ENCODE measurements at places on chromosomes 3 and 15.

DNA sequence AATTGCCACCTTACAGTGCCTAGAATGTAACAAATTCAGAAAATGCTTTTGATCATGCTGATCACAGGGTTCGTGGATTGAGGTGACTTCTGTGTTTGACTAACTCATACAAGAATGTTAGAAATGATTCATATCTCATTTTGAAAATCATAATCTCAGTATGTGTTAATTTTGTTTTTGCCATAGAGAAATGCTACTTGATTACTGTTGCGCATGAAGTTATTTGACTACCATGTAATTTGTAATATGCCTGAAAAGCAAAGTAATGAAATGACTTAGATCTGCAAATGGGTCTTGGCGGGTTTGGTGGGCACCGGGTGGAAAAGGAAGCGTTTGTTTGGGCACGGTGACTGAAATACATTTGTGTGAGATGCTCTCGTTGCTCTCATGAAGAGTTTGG, 173.6 kb upstream of the BHLHE40 start:
- DNase-seq: no peak

GRCh38 chr3:65776081-65776480, 262.6 kb downstream of the MAGI1 start:
- no peak for DNase-seq

DNA sequence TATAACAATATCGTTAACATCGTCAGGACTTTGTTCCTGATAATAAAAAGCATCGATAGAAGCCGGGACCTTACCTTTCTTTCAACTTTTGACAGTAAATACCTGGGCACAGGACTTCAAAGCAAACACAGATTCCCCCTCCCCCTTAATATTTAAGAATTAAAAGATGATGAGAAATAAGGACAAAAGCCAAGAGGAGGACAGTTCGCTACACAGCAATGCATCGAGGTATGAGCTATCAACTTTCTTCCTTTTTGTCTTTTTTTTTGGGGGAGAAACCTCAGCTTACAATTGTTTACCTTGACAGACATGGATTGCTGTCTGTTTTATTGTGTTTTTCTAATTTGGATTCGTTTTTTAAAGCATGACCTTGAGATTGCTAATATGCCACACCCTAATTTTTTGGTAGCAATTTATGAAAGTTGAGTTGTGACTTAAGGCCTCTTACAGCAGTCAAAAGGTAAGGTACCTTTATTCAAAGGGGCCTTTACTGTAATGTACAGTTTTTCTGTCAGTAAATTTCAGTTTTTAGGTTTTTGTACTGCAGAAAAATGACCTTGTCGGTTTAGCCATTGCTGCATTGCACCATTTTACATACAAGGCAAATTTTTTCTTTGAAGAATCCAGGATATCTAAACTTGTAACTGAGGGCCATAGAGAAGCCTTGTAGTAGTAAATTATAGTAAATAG, 1.1 kb downstream of the CHD2 start:
- DNase-seq: peak; percentile 48

GRCh38 chr3:156772588-156773206, 53.5 kb upstream of the LEKR1 start:
- DNase-seq: no peak

DNA sequence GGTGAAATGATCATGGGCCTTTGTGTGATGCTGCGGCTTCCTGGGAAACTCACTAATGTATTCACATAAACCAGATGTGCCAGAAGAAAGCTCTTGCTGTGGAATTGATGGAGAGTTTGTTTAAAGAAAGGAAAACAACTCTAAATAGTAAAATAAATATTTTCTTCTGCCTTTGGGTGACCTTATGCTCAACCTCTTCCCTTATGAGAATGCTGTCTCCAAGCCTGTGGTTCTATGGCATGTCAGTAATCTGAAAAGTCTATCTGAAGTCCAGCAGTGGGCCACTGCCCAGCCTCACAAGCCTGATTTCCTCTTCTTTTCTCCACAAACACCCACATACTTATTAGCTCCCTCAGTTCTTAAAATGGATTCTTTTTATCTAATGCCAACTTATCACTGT, 49.9 kb upstream of the PHLDB2 start:
- no peak for DNase-seq

GRCh38 chr3:108602935-108603294, 13.4 kb downstream of the DZIP3 start:
- no peak for DNase-seq

DNA sequence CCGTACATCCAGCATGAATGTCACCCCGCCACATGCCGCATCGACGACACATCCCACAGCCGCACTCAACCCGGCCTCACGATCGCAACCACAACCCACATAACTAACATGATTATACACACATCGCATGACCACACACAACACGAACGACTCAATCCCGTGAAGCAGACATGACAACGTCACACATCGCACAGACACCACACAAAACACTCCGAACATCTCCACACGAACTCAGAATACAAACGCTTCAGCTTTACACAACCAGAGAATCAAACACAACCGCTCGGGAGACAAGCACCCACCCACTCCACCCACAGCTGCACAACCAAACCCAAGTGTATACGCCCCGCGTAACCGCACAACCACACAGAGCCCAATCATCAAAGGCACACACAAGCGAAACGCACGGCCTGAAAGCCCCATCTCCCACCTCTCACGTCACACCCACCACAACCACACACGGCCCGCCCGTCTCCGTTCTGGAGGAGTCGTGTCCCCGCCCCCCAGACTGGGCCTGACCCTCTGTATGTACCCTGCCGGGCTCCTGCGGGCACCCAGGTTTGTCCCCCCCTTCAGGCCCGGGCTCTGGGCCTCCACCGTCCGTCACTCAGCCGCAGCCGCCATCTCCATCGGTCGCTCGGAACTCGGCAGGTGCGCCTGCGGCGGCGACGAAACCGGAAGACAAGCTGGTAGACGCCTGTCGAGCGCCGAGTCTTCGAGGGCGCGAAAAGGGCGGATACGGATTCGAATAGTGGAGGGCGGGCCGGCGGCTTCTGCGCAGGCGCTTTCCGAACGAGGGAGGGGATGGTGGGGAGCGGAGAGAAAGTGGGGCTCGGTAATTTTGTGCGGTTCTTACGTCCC, at the start of gene RBSN:
RBSN (minus strand) TSS at position 646 of the 861 bp plus-strand sequence. CDS start 3,028 bp downstream, outside the sequence.
- DNase-seq: peak; percentile 96

GRCh38 chr3:72274493-72275330, 489.8 kb upstream of the PROK2 start:
- peak; percentile 42 for DNase-seq

GRCh38 chr3:160929595-160929994, 173.6 kb downstream of the PPM1L start:
- DNase-seq: no peak

- no peak for DNase-seq
Measured at GRCh38 chr3:55659701-55660100, 172.6 kb upstream of the WNT5A start.

GRCh38 chr15:88647351-88648105, 8.7 kb downstream of the ISG20 start:
- DNase-seq: no peak

GRCh38 chr3:120648290-120648689, 33.7 kb downstream of the HGD start:
- DNase-seq: no peak

- no peak for DNase-seq
Measured at GRCh38 chr15:40693904-40694687, 878 bp upstream of the RAD51 start.

- no peak for DNase-seq
Measured at GRCh38 chr3:187958432-187959003, 195.4 kb upstream of the LPP start.

DNA sequence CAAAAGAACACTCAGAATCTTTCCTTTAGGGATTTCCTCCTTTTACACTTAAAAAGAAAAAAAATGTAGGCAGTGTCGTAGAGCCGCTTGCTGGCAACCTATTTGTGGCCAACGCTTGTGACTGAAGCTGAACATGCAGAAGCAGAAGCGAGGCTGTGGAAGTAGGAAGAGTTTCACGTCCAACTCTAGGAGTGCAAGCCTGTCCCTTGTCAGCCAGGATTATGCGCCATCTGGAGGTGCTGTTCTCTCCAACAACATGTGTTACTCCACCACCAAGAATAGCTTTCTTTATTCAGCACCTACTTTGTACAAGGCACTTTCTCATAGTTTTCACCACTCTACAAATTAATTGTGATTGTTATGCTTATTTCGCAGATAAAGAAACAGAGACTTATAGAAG, 223.2 kb upstream of the LMCD1 start:
- DNase-seq: peak; percentile 4

- DNase-seq: no peak
Measured at GRCh38 chr15:45134682-45135604, 5.1 kb downstream of the DUOX1 start.

DNA sequence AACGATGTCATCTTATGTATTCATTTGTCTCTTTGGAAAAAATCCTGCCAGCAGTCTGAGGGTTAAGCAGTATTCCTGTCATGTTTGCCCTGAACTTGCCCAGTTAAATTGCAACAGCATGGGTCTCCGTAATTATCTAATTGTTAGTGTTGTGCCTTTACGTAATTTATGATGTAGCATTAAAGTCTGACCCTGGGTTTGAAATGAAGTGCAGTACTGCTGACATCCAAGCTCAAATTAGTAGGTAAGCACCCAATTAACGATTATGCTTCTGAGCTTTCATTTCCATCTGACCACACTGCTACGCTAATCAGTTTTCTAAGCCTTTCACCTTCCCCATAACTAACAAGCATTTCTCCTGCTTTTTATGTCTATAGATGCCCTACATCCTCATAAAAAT, 241.8 kb downstream of the ARRDC4 start:
- DNase-seq: no peak

DNA sequence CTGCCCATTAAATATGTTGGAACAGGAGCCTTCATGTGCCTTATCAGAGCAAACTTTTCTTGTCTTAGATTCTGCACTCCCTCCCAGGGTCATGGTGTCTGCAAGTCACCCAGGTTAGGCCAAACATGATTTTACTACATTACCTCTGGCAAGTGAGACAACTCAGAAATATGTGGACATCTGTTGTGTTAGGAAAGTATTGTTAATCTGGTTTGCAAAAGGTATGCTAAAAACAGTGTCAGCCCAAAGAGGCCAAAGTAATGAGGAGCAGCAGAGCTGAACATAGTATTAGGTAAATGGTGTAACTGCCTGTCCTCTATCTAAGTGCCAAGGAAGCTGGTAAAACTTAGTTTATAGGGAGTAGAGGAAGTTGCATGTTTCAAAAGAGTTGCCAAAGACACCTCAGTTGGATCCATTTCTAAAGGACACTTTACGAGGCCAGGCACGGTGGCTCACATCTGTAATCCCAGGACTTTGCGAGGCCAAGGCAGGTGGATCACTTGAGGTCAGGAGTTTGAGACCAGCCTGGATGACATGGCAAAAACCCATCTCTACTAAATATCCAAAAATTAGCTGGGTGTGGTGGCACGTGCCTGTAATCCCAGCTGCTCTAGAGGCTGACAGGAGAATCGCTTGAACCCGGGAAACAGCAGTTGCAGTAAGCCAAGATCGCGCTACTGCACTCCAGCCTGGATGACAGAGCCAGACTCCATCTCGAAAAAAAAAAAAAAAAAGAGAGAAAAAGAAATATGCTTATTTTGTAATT, 22.5 kb upstream of the PPIB start:
- DNase-seq: no peak

GRCh38 chr3:140068494-140069017, 133.6 kb downstream of the CLSTN2 start:
- DNase-seq: no peak

GRCh38 chr15:73560501-73561117, 72.6 kb downstream of the NPTN start:
- peak; percentile 80 for DNase-seq

GRCh38 chr3:81503026-81503425, 258.4 kb downstream of the GBE1 start:
- DNase-seq: no peak

- no peak for DNase-seq
Measured at GRCh38 chr3:142459096-142459495, 11.3 kb upstream of the XRN1 start.

DNA sequence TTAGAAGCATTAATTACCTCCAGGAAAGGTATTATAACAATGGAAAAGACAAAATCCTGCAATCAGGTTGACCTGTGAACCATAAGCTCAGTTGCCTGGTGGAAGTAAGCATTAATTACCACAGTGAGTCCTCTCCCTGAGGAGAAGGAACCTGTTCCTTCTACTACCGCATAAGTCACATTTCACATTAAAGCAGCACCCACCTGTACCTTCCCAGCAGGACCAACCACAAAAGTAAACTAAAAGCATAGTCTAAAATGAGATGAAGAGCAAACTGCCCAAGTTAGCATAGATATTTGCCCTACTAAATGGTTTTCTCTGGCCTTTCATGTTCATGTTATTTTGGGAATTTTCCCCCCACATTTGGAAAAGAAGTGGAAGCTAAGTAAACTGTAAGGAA, 78.2 kb downstream of the EFL1 start:
- DNase-seq: no peak

DNA sequence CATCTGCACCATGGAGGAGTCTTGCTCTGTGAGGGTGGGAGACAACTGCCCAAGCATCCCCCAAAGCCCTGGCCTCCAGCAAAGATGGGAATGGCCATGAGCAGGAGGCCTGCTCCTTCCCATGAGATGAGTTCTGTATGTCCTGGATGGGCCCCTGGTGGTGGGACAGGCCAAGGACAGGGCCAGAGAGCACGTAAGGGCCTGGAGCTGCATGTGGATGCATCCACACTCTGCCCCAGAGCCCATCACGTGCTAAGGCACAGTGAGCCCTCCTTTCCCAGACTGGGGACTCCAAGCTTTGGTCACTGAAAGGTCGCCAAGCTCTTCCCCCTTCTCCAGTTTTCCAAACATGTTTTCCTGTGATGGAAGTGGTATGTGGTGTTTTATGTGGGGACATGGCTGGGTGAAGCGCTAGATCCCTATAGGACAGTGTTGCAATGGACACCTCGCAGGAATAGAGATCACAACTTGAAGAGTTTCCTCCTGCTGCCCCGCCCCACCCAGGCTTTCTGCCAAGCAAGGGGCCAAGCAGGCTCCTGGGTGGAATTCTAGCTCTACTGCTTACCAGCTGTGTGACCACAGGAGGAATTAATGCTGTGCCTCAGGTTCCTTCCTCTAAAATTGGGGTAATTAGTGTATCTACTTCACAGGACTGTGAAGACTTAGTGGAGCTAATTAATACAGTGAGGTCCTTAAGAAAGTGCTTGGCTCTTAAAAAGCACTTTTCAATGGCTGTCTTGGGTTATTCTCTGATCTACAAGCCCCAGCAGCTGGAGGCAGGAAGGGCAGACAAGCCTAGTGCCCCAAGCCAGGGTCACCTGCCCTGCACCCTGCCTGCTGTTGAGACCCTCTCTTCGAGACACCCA, 106.4 kb upstream of the RPL32 start:
- peak; percentile 79 for DNase-seq

GRCh38 chr3:49411968-49412631, at the start of the genes RHOA and TCTA:
Gene RHOA (minus strand): TSS chr3:49411976. CDS start chr3:49375589, 36,387 bp downstream.
Gene TCTA (plus strand): TSS chr3:49412423. CDS start chr3:49412427, 4 bp downstream.
- peak; percentile 100 for DNase-seq

- no peak for DNase-seq
Measured at GRCh38 chr3:58215317-58216025, 4.7 kb upstream of the DNASE1L3 start.

DNA sequence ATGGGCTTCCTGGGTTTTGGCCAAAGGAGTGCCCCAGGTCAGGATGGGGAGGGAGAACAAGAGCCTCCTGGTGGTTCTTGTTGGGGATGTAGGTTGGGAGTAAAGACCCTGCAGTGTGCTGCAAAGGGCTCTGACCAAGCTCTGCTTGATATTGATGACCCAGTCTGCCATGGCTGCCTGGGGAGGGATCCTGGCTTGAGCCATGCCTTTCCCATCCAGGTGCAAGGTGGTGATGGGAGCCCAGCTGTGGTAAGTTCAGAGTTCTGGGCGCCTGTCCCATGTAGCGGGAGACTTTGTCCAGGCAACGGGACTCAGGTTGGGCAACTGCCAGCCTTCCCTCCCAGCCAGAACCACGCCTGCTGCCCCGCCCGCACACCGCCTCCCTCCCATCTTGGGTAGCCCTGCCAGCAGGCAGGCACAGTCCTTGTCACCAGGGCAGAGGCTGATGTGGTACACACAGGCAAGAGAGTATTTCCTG, 2.6 kb downstream of the GNAI2 start:
- peak; percentile 82 for DNase-seq
